Natural killer cell treated with Interleukin-12 subunit alpha and Interleukin-12 subunit beta and Interleukin-15 and Interleukin-18, amount 100 ng/mL, for 72 hours (primary cell): ENCODE measurements at places on chromosomes 12 and 14. TPM values are rescaled to one million over a fixed set of nuclear protein-coding genes. Genes with fewer than 3 reads are reported as not detected.

The KRT7 gene
- total RNA-seq = 2.6 TPM

The MUCL1 gene
- total RNA-seq = 5.9 TPM

The C3AR1 gene
- total RNA-seq = 1.6 TPM

The PPP1R1A gene
- not detected for total RNA-seq

The TRPV4 gene
- not detected for total RNA-seq

The MYO1A gene
- 2.5 TPM for total RNA-seq

The ANO2 gene
- not detected for total RNA-seq

The FGF23 gene
- not detected for total RNA-seq

The LRRC10 gene
- total RNA-seq = not detected

The RASSF9 gene
- not detected for total RNA-seq

The SLC8A3 gene
- total RNA-seq = 0.08 TPM

The RCOR1 gene
- 17.1 TPM for total RNA-seq

The SLC5A8 gene
- total RNA-seq = not detected

The TUBA1C gene
- 358 TPM for total RNA-seq

The VEZT gene
- total RNA-seq = 54.3 TPM

The RERGL gene
- not detected for total RNA-seq

DNA sequence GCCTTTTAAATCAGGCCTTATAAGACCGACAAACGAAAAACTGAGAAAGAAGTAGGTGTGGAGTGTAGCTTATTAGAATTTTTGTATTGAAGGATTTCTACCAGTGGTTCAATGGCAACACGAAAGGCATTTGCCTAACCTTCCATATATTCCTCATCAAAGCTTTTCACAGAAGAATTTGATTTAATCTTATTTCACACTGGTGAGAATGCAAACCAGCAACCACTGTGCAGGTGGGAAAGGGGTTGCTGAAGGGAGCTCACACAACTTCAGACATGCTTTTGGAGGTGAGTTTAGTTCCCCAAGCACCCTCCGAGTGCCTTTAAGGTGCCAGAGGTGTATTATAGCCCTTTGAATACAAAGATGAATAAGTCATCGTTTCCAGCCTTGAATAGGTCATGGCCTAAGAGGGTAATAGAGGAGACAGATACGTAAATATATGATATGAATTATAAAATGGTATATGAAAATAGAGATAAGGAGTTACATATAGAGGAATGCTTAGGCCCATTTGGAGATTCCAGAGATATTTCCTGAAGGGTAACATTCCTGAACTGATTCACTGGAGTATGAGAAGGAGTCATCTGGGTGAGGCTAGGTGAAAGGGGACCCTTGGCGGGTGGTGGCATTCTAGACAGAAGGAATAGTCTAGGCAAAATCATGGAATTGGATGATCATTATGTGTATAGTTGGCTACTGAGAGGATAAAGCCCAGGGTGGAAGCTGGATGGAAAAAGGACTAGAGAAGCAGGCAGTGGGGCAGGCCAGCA lies 6.4 kb downstream of the ERP27 start:
- DNase-seq = no peak

GRCh38 chr14:81452341-81453133 lies 52.4 kb upstream of the STON2 start:
- no peak for DNase-seq

- DNase-seq = no peak
Observed at GRCh38 chr14:51298895-51299294, 58.8 kb downstream of the TMX1 start.

DNA sequence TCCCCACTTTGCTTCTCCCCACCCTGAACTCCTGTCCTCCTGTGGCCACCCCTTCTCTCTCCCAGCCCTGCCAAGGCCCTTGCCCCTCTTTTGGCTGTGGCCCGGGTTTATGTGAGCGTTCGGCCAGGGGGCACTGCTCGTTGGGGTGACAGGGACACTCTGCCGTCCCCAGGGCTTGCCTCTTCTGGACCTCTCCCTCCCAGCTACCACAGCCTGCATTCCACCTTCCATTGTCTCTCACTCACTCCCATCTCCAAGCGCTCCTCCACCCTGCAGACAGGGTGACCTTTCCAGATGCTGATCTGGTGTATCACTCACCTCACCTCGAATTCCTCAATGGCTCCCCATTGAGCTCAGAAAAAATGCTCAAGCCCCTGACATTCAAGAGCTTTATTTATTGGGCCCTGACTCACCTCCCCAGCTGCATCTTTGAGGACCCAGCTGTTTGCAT lies 1.4 kb downstream of the SERPINA9 start:
- no peak for DNase-seq

- no peak for DNase-seq
Observed at GRCh38 chr12:57278465-57279381, 27.7 kb upstream of the STAC3 start.

GRCh38 chr12:19431407-19432308 lies 7.6 kb upstream of the AEBP2 start:
- DNase-seq = peak; percentile 65

DNA sequence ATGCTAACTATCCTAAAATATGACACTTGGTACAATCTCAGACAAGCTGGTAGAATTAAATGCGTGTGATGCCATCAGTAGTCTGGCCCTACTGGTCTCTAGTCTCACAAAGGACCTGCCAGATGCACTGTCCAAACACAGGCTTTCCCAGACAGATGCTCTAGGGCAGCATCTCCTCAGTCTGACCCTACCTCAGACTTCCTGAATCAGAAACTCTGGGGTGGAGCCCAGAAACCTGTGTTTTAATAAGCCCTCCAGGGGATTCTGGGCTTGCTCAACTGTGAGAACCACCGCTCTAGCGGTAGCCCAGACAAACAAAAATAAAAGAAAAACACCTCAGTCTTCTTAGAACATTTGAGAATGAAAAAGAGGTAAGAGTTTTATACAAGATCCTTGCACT lies 48.0 kb downstream of the BDKRB1 start:
- DNase-seq = no peak

DNA sequence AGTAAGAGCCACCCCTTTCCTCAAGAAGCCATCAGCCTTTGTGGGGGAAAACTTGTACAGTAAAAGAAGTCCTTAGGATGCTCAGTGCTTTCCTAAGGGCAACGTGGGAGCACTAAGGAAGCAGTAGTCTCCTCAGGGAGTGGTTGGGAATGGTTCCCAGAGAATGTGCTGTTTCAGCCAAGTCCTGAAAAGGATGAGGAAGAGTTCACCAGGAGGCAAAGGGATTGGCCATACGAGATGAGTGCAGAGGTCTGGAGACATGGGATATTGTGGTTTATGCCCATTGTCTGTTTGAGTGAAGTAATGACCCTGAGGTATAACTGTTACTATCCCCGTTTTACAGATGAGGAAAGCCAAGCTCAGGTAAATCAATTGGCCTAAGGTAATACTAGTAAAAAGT lies 86.0 kb upstream of the ATF1 start:
- DNase-seq = no peak

DNA sequence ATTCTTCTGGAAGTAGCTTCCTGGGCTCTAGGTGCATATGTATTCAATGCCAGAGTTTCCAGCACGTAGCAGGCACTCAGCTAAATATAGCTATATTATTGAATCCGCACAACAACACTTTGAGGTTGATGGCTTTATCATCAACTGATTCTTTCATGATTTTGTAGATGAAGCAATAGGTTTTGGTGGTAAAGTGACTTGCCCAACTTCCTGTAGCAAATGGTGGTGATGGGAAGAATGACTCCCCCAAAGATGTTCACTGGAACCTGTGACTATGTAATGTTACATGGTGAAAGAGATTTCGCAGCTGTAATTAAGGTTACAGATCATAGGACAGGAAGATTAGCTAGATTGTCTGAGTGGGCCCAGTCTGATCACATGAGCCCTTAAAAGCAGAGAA lies 3.2 kb downstream of the TDRD9 start:
- no peak for DNase-seq

DNA sequence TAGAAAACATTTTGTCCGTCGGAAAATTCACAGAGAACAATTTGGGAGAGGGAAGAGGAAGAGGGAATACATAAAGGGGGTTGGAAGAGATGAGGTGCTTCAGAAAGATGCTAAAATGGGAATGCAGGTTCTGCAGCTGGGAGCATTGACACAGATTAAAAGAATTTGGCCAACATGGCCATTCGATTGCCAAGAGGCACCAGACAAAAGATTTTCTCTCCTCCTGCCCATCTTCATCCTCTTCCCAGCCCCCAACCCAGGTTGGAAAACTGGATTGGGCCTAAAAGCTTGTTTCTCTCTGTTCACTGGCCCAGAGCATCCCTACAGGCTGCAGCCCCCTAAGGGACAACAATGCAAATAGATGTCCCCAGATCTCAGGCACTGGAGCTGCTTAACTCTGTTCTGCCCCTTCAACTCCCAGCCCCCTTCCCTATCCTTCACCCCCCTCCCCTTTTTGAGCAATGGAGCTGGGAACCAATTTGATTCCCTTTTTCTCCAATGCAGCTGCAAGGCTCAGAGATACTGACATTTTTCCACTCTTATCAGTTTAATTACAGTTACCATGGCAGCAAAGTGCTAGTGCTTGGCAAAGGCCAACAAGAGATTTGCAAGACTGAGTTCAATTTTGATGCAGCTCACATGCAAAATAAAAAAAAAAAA lies 1.9 kb downstream of the LMO3 start:
- no peak for DNase-seq

DNA sequence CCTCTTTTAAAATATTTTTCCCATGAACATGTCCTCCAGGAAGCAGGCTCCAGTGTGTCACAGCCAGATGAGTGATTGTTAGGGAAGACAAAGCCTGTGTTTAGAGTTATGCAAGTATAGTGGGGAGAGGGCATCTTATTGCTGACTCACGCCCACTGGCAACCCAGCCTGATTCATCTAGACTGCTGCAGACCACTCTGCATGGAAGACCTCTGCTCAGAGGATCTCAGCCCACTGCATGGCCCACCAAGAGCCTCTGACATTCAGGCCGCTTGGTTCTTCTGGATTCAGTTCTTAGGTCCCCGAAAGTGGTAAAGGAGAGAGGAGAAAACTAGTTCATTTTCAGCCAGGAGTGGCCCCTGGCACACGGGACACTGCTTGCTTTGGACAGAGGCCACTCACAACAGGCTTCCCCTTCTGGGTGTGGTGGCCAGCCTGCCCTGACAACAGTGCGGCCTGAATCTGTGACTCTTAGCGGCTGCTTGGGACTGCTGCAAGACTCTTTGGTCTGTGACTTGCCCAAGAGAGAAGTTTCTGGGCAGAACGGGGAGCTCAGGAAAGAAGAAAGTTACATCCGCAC lies 266.3 kb downstream of the ZFP36L1 start:
- no peak for DNase-seq

DNA sequence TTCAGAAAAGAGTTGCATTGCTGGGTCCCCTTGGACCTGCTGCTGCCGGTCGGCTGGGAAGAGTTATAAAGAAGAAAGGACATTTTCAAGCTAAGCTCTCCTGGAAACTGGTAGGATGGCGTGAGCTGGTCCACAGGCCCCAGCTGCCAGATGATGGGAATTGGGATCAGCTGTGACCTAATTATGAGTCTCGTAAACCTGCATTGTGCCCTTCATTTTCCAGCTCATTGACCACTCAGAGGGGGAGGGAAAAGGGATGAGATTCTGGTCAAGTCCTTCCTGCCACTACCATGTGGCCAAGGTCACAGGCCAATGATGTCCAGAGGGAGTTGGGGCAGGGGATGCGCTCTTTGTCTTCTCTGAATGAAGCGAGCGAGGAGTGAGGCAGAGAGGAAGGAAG lies 320.9 kb downstream of the NRXN3 start:
- no peak for DNase-seq

DNA sequence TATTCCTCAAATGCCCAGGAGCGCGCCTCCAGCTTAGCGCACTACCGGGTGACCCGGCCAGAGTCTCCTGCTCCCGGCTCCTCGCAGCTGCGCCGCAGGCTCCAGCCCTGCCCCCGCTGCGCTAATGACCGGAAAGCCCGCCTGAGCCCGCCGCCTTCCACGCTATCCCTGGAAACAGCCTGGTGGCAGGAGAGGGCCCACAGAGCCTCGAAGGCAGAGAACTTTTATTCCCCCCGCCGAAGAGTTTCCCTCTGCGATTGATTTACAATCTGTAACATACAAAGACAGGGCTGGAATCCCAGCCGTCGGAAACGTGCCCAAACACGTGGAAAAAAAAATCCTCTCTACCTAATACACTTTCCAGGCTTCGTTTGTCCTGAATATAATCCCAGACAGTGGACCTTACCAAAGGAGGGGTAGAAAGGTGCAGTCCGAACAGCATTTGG lies 1.5 kb downstream of the COL2A1 start:
- peak; percentile 48 for DNase-seq

GRCh38 chr14:85198001-85198400 lies 331.9 kb upstream of the FLRT2 start:
- no peak for DNase-seq

DNA sequence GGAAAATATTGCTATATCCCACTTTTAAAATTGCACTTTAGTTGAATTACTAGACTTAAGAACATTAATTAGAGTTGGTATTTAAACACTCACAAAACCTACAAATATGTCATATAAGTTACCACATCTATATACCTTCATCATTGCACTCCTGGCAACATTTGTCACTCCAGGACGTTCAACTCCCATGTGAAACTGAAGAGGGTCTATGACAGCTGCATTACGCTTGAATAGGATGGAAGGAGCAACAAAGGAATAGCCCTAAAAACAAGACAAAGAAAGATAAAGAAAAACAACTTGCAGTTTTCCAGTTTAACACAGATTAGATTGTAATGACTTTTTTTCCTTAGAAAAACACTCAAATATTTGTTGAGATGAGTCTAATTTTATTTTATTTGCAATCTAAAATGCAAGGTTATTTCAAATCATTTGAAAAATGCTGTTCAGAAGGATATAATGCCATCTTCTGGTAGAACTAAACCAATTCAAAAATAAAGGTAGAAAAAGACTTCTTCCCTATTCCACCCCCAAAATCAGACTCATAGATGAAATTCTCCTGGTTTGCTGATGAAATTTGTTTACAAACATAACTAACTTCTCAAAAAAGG lies 84.3 kb upstream of the TTC7B start:
- no peak for DNase-seq

GRCh38 chr12:110266980-110267620 lies 13.9 kb upstream of the ATP2A2 start:
- DNase-seq = no peak
